ENCODE measurements at places on chromosomes 6 and 20. TPM values are rescaled to one million over a fixed set of nuclear protein-coding genes. Genes with fewer than 3 reads are reported as not detected.

The TMEM217 gene
- 1.3 TPM for total RNA-seq

The HAO1 gene
- not detected for total RNA-seq

The HELZ2 gene
- total RNA-seq, result 56.1 TPM

The FGD2 gene
- not detected for total RNA-seq

The OTOR gene
- total RNA-seq, result not detected

The SLC22A23 gene
- 20.4 TPM for total RNA-seq

All from hair follicle dermal papilla cell (primary cell).